Stimulated activated CD8-positive, alpha-beta memory T cell treated with anti-CD3 and anti-CD28 coated beads, Interleukin-15, amount 100 ng/mL, for 4 hours (primary cell): ENCODE measurements at places on chromosomes 7 and 10.

DNA sequence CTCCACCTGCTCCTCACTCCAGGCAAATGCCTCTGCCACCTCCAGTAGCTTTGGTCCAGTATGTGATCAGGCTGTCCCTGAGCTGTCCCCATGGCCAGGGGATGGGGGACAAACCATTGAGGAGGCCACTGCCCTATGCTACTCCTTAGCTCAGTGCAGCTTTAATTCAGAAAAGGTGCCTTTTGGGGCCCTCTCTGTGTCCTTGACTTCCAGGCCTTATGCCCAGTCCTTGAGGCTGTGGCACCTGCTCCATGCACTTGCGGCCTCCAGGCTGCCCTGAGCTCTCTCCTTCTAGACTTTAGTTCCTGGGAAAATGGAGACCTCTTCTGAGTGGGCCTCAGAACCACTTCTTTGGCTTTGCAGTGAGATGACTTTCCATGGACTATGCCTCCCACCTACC lies 650.8 kb upstream of the CELF2 start:
- DNase-seq, result no peak

DNA sequence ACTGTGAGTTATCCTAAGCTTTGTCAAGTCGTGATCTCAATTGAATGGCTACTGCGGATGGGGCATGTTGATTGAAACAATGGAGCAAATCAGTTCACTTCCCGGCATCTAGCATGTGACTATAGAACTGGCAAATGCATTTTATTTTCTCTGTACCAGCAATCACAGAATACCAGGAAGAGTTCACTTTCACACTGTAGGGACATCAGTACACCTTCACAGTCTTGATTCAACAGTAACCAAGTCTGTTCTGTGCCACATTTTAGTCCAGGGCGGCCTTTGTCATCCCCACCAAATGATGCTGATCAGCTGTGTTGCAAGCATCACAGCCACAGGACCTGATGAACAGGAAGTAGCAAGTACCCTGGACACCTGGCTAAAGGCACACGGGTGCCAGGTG lies 32.1 kb upstream of the JAKMIP3 start:
- no peak for DNase-seq

GRCh38 chr7:137081321-137082093 lies 213.1 kb downstream of the CHRM2 start:
- DNase-seq, result no peak

GRCh38 chr10:51386248-51386885 lies 312.1 kb downstream of the PRKG1 start:
- no peak for DNase-seq

DNA sequence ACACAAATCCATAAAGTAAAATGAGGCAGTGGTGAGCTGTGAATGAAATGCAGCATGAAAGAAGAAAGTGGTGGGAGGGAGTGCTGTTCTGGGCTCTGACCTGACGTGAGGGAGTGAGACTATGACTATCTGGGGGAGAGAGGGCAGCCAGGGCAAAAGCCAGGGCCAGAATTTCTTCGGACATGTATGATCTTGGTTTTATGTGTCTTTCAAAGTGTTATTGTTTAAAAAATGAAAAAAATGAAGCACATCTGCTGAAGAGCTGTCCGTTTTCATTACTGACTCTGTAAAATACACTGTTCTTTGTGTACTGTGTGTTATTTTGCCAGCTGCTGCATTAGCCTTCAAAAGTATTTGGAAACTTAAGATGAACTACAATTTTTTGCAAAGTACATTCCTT lies 70.2 kb upstream of the KLF14 start:
- DNase-seq, result no peak

- no peak for DNase-seq
Observed at GRCh38 chr10:43861966-43862751, 213.5 kb upstream of the ZNF32 start.

DNA sequence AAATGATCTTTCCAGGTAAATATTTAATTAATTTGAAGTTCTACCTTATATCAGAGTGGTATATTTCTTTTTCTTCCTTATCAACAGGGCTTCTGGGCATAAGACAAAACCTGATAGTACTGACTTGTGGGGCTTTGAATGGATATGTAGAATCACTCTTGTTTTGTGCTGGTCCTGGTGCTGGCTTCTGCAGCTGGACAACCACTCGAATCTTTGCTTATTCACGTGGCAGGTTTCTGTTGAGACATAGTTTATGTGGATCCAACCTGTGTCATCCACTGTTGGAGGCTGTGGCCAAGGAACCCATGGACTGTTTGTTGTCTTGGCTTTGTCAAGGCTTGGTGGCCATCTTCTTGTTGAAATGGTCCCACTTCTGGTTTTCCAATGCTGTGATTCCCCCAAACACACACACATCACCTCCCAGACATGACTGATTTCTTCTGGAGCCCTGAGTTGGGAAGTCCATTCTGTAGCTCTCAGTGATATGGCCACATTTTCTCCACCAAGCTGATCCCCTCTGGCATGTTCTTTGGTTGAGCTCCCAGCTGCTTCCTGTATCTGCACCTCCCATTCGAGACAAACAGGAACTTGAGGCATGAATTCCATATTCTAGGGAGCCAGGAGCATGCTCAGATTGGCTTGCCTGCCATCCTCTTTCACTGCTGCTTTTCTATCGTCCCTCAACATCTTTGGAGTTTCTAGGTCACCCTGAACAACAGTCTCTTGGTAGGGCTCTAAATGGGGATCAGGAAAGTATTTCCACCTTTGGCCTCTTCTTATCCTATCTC lies 19.5 kb downstream of the TAS2R41 start:
- no peak for DNase-seq

- no peak for DNase-seq
Observed at GRCh38 chr10:24751716-24752115, 28.0 kb upstream of the ARHGAP21 start.

- no peak for DNase-seq
Observed at GRCh38 chr10:113415246-113415645, 137.6 kb upstream of the HABP2 start.

- no peak for DNase-seq
Observed at GRCh38 chr7:29435167-29435566, 128.5 kb upstream of the PRR15 start.

DNA sequence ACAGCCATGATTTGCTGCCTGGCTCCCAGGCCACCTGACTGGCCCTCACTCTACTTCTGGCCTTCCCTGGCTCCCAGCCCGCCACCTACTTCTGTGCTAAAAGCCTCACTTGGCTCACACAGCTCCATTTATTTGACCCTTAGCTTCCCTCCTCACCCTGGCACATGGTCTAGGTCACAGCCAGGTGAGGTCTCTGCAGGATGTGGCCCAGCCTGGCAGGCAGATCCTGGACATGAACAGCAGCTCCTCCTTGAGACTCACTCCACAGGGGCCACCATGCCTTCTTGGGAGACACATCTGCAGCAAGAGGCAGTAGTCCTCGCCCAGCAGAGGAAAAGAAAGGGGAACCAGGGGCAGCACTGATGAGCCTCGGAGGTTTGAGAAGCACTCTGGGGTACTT lies 64.6 kb downstream of the GRID1 start:
- DNase-seq, result no peak

- no peak for DNase-seq
Observed at GRCh38 chr7:38673795-38674194, 42.6 kb upstream of the AMPH start.

DNA sequence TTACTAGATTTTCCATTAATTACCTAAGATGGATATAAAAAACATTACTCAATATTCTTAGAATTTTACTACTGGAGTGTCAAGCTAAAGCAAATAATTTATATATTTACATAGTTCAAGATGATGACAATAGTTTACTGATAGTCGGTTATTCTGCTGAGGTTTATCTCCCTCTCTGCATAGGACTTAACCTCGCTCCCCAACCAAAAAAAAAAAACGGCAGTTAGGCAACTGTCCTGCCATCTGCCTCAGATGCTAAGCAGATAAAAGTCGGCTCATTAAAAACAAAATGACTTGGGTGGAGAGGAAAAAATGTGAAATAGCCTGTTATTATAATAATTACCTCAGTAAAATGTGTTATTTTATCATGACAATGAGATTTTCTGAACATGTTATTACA lies 14.0 kb upstream of the ITGB8 start:
- DNase-seq, result no peak

- DNase-seq, result no peak
Observed at GRCh38 chr7:24704311-24704710, 53.0 kb downstream of the GSDME start.

GRCh38 chr10:13515467-13515866 lies 13.3 kb downstream of the BEND7 start:
- no peak for DNase-seq

DNA sequence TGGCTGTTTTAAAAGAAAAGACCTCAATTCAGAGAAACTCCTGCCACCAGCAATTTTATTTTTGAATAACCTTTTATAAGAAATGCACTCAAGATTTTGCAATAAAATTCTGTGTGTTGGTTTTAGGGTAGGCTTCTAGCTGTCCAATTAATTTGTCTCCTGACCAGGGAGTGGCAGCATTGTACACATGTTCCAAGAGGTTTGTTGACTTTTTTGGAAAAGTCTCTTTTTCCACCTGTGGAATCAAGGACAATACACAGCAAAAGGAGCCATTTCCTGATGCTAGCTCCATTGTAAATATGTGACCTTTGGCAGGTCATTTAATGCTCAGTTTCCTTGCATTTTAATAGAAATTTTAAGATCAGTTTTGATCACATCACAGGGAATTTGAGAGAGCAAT lies 1.8 kb downstream of the GIMAP5 start:
- DNase-seq, result no peak

DNA sequence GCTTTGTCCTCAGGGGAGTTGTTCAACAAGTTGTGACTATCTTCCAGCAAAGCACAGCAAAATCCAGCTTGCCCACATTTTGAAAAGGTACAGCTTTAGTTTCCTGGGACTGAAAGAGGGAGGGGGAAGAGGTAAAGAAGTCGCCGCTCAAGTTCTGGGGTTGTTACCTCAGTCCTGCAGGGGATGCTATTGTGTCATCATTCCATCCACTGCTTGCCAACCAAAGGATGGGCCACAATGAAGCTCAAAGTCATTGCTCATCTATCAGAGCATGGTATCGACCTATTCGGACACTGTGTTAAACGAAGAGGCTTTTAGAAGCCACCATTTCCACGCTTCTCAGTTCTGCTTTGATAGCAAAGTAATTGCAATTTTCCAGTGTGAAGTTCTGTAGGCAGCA lies 34.3 kb downstream of the NPY start:
- DNase-seq, result no peak

GRCh38 chr7:101134399-101134980 lies 7.6 kb downstream of the SERPINE1 start:
- DNase-seq, result no peak

GRCh38 chr10:124558339-124559321 lies 97.0 kb downstream of the LHPP start:
- no peak for DNase-seq

GRCh38 chr10:3563298-3563697 lies 221.7 kb downstream of the KLF6 start:
- DNase-seq, result no peak

GRCh38 chr7:94190599-94191061 lies 186.5 kb upstream of the BET1 start:
- DNase-seq, result no peak

GRCh38 chr10:120666308-120666707 lies 184.9 kb upstream of the WDR11 start:
- DNase-seq, result no peak

DNA sequence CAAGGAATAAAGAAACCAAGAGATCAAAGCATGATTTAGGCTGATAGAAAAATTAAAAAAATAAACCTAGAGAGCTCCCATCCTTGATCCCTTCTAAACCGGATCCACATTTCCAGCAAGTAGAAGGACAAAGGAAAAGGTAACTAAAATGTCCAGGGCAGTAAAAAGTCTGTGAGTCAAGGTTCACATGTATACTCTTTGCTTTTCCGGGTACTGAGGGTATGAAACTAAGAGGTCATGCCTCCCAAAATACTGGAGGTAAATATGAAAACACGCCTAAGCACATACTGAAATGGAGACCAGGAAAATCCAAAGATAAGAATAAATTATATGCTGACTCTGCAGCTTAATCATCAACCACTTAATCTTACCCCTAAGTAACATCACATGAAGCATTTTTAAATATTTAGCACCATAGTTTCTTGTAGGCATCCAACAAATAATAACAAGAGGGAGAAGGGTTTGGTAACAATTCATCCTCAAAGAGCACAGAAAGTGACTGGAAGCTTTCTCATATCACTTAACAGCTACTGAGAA lies 35.4 kb downstream of the JAZF1 start:
- DNase-seq, result no peak

DNA sequence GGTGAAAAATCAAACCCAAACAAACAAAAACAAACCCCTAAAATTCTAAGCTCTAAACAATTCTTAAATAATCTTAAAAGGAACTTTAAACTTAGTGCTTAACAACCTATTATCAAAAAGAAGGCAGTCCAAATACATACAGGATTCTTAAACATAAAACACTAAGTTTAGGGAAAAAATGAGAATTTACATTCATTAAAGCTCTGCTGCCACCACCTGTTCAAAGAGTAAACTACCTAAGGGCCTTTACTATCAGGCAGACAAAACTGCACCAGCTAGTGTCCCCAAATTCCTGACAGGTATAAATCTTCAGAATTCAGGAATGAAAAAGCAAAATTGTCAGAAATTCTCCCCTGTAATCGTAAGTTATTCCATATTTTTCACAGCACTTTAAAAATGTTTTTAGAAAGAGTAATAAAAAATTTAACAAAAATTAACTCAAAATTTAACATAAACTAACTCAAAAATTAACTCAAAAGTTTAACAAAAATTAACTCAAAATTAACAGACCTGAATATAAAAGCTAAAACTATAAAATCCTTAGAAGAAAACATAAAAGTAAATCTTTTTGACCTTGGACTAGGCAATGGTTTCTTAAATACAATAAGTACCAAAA lies 55.1 kb downstream of the PDZD8 start:
- DNase-seq, result no peak

DNA sequence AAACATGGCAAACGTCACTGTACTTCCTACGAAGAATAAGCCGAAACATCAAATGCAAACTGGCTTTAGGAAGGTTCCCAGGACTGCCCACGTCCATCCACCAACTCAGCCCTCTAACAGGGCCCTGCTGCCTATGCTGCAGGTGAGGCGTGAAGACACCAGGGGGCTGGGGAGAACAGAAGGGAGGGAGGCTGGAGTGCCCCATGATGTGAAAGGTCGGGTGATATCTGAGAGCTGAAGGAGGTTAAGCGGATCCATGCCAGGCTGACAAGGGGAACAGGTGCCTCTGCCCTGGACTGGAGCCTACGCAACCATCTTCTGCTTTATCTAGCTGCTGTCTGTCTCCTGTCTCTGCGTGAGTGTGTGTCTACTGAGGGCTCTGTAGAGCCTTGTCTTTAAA lies 40.2 kb upstream of the ATP6V0A4 start:
- no peak for DNase-seq
